T-helper 22 cell (primary cell): ENCODE measurements at places on chromosomes 6 and 20.

GRCh38 chr6:13235339-13235738, 93.0 kb downstream of the TBC1D7 start:
- DNase-seq = no peak

DNA sequence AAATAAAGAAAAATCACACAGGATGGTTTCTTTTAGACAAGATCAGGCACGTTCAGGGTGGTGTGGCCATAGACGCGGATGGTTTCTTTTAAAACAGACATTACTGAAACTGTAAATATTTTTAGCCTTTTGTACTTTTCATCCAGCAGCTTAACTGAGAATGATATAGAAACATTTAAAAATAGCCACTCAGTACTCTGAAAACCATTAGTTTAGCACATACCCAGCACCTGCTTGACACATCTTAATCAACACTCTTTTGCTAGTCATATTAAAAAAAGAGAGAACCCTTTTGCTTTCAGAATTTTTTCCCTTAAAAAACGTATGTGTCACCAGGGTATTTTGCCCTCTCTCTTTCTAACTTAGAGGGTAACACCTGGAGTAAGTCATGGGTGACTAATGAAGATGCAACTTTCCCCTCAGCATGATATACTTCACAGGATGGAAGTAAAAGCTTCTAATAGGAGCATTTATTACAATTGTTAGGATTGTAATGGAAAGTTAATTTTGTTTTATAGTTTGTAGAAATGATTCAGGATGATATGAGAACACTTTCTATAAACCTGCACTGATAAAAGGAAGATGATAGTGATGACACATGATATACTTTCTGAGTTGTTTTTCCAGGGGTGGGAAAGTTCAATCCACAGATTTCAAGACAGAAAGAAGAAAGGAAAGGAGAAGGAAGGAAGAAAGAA, 45.2 kb downstream of the BACH2 start:
- no peak for DNase-seq

DNA sequence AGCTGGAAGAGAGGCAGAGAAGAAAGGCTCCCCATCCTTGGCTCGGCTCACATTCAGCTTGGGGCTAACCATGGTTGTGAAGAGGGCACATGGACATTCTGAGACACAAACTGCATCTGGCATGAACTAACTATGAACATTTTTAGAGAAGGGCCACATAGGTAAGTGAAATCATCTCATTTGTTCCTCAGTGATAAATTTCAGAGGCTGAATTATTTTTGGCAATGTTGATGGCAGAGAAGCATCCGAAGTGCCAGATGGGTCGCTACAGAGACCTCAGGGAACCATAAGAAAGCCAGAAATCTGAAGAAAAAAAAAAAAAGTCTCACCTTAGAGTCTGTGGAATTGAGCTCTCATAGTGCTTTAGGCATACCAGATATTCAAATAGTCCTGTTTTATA, 49.2 kb upstream of the FABP7 start:
- DNase-seq = no peak

GRCh38 chr6:35321091-35321490, 21.3 kb upstream of the PPARD start:
- DNase-seq = no peak

- no peak for DNase-seq
These were observed 5.1 kb upstream of the DEF6 start for GRCh38 chr6:35292494-35292893.

GRCh38 chr6:101113468-101114260, 232.5 kb upstream of the ASCC3 start:
- DNase-seq = no peak

- DNase-seq = no peak
These were observed 4.7 kb downstream of the LINC00237 start for GRCh38 chr20:21101453-21101931.
